Glutamatergic neuron (in vitro differentiated cells): ENCODE measurements at places on chromosomes 5 and 9. TPM values are rescaled to one million over a fixed set of nuclear protein-coding genes. Genes with fewer than 3 reads are reported as not detected.

Gene PCSK1
- 11.6 TPM for total RNA-seq

Gene CNTNAP3
- 12.6 TPM for total RNA-seq

Gene ZFYVE16
- 51.5 TPM for total RNA-seq

Gene PTCH1
- 104 TPM for total RNA-seq
